ENCODE measurements at places on chromosomes 2 and 18. TPM values are rescaled to one million over a fixed set of nuclear protein-coding genes. Genes with fewer than 3 reads are reported as not detected.

FBLN7 gene
- total RNA-seq, result 1.6 TPM

ALK gene
- total RNA-seq, result 0.33 TPM

SERTAD2 gene
- 22.1 TPM for total RNA-seq

ACVR1C gene
- 7.2 TPM for total RNA-seq

EGR4 gene
- total RNA-seq, result not detected

SRD5A2 gene
- total RNA-seq, result 0.48 TPM

PIK3C3 gene
- total RNA-seq, result 51.0 TPM

GRCh38 chr2:54149638-54150441 is 34.4 kb downstream of the ACYP2 start:
- DNase-seq, result no peak

DNA sequence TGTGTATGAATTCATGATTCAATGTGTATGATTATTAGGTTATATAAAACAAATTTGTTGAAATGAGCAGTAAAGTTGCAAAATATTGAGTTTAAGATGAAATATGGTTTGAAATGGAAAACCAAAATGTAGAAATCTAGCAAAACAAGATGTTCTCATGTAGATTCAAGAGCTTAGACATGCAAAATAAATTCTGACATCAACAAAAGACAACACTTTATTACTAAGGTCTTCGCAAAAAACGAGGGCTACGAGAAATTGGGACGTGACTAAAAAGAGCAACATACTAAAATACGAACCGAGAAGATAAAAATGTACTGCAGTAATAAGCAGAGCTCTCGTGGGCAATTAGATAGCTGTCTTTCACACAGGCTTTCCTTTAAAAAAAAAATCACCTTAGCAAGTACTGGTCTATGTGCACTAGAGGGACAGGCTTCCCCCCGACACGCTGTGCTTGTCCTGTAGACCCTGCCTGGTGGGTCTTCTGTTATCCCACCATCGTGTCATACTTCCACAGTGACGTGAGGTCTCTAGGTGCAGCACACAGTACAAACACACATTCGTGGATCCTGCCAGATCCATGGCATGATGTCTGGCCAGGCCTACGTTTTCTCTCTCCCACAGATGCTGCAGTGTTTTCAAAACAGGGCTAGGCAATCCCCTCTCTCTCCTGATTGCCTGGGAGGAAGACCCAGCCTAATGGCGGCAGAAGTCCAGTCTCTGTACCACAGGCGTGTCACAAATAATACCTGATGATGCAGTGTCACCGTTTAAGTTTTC is 240.8 kb downstream of the TCF4 start:
- no peak for DNase-seq

- no peak for DNase-seq
These were observed 58.5 kb downstream of the NCKAP5 start for GRCh38 chr2:133509777-133510176.

GRCh38 chr18:65607161-65607560 is 143.7 kb upstream of the CDH7 start:
- no peak for DNase-seq

DNA sequence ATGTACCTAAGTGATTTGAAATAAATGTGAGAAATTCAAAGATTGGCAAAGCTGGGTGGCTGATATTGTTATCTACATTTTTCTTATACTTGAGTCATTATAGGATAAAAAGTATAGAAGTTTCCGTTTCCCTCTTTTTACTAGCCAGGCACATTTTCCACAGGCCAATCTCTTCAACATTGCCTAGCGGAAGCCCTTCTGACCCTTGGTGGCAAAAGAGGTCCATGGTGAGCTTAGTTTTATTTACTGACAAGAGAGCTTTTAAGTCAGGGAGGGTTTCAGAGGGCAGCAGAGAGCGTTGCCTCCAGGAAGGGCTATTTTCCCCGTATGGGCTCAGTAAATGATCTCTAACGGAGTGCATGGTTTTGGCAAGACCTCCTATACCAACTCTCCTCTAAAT is 15.1 kb upstream of the RHOB start:
- DNase-seq, result no peak

GRCh38 chr2:30860726-30861125 is 53.5 kb upstream of the CAPN13 start:
- DNase-seq, result no peak

DNA sequence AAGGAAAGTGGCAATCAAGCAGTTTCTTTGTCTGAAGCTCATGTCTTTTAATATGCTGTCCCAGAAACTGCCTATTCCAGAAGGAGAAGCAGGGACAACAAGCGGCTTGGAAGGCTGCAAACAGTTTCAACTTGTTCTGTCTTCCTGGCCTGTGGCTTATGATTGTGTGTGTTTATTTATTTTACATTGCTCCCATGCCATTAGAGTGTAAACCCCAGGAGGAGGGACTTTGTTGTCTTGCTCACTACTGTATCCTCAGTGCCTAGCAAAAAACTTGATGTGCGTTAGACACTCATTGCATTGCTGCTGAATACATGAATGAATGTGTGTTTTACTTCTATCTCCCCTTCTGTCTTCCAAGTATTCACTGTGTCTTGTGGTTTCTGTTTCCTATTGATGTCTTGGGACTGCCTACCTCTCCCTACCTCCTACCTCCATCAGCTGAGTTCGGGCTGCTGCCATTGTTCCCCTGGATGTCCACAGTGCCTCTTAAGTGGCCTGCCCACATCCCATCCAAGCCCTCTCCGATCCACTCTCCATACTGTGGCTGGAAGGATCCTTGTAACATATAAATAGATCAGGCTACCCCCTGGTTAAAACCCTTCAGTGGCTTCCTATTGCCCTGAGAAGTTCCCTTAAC is 261.4 kb downstream of the DYSF start:
- no peak for DNase-seq

DNA sequence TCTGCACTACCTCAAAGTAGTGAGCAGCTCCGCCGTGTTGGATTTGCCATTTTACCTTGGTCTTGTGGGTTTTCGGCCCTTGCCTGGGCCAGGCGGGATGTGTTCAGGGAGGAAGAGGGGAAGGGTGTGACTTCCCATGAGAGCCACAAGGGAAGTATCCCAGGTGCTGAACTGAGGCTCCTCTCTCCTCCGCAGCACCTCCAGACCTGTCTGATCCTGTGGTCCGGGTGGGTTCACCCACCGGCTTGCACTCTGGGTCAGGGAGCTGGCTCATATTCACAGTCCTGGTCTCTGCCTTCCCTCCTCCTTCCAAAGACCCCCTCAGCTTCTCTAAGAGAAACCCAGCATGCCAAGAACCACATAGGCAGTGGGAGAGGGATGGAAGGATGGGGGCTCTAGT is 235.8 kb downstream of the SEPTIN10 start:
- DNase-seq, result no peak

DNA sequence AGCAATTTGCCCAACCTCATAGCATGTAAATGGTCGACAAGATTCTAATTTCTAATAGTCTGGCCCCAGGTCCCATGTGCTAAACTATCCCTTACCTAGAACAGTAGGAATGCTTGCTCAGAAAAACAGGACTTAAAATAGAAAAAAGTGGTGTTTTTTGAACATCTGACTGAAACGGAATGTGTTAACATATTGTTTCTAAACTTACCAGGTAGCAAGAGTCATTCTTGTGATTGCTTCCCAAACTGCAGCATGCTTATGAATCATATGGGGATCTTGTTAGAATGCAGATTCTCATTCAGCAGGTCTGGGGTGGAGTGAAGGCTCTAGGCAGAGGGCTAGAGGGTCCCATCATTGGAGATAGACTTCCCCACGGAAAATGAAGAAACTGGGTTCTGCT is 5.8 kb upstream of the SLC20A1 start:
- DNase-seq, result no peak

DNA sequence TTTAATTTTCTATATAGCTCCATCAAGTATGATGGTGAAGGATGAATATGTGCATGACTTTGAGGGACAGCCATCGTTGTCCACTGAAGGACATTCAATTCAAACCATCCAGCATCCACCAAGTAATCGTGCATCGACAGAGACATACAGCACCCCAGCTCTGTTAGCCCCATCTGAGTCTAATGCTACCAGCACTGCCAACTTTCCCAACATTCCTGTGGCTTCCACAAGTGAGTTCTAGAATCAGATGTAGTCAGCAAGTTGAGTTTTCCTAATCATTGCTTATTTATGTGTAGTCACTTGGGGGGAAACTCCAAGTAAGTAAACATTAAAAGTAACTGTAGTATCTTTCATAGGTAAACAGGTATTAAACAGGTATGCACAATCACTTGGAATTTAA is 24.8 kb downstream of the SMAD4 start:
- DNase-seq, result no peak

GRCh38 chr2:112156152-112156986 is 18.2 kb downstream of the FBLN7 start:
- DNase-seq, result no peak

DNA sequence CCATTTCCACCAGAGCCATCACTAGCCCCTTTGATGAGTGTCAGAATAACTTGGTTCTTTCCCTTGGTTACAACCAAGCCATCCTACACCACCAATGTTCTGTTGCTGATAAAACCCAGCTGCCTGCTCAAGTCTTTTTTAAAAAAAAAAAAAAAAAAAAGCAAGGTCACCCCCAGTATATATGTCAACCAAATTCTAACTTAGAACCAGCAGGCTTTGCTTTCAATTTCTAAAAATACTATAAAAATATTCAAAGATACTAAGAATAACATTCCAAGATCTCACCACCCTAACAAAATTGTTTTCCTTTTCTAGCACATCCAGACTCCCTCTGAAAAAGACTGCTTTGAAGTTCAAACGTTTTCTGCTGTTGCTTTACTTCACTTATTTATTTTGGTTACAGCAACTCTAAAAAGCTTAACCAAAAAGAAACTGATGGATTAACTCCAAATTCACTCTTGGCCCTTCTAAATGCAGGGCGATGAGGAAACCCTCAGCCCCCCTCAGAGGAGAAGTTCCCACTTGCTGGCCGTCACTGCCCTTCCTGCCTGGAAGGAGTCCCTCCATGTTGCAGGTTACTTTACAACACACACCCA is 10.9 kb downstream of the UXS1 start:
- DNase-seq, result no peak
